ENCODE measurements at places on chromosomes 2 and 18.

GRCh38 chr2:28152585-28153280, 239.9 kb upstream of the FOSL2 start:
- DNase-seq: no peak

- no peak for DNase-seq
These were observed 76.4 kb downstream of the METTL4 start for GRCh38 chr18:2494921-2495320.

DNA sequence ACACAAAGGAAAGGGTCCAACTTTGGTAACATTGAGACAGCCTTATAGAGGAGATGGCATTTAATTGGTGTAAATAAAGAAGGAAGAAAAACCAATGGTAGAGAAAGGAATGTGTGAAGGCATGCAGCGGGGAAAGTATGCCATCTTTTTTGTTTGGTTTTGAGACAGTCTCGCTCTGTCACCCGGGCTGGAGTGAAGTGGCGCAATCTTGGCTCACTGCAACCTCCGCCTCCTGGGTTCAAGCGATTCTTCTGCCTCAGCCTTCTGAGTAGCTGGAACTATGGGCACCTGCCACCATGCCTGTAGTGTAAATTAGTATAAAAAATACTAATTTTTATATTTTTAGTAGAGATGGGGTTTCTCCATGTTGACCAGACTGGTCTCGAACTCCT, 6.4 kb downstream of the RIOK3 start:
- DNase-seq: no peak

GRCh38 chr2:123040506-123040905, 984.6 kb upstream of the CNTNAP5 start:
- DNase-seq: no peak

GRCh38 chr2:190185380-190185779, 122.9 kb upstream of the MSTN start:
- no peak for DNase-seq

DNA sequence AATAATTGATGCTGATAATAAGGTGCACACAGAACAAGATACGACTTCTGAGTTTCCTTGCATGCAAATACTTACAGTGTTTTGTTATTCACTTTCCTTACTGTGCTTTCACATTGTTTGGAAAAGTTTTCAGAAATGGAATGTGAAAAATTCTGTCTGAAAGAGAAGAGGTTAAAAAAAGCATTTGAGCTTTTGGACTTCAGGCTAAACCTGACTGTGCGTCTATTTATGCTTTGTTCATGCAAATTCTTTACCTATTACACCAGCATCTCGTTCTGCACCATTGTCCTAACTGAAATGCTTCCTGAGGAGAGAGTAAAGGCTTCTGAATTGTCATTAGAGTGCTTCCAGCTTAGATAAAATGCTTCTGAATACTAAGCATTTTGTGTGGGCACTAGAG, 61.4 kb downstream of the LHCGR start:
- no peak for DNase-seq

DNA sequence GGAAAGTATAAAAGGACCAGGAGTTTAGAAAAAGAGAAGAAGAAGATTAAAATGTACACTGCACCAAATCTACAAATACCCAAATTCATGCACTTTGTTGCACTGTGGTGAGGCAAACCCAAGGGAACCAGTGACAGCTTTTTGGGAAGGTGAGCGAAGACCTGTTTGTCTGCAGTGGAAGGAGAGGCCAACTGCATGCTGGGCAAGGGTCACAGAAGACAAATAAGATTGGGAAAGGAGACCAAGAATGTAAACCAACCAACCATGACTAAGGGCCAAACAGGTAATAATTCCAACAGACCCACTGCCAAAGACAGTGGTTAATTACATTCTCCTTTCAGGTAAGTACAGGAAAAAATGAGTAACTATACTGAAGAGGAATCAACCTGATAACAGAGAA, 202.8 kb downstream of the STK39 start:
- DNase-seq: no peak

GRCh38 chr2:158359846-158360245, 96.7 kb downstream of the CCDC148 start:
- no peak for DNase-seq

DNA sequence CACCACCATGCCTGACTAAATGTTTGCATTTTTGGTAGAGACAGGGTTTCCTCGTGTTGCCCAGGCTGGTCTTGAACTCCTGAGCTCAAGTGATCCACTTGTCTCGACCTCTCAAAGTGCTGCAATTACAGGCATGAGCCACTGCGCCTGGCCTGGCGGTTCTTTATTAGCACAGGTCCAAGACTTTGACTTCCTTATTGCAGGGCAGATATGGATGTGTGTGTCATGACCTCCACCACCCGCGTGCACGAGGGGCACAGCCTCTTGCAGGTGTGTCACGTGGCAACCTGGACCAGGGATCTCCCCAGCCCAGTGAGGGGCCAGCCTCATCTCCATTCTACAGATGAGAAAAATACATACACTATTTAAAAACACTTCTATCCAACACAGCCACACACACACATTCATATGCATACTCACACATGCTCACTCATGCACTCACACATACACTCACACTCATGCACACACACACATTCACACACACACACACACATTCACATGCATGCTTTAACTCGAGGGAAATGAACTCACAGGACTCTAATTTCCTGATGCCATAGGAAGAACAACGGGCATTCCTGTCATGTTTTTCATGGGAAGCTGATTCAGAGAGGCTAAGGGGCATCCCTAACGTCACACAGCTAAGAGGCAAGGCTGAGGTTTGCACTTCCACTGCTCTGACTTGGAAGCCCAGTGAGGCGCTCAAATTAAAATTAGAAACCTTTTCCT, 38.8 kb downstream of the RRM2 start:
- no peak for DNase-seq

GRCh38 chr2:3113769-3114168, 263.8 kb downstream of the EIPR1 start:
- DNase-seq: no peak

GRCh38 chr2:236848501-236848900, 237.2 kb upstream of the COPS8 start:
- no peak for DNase-seq

DNA sequence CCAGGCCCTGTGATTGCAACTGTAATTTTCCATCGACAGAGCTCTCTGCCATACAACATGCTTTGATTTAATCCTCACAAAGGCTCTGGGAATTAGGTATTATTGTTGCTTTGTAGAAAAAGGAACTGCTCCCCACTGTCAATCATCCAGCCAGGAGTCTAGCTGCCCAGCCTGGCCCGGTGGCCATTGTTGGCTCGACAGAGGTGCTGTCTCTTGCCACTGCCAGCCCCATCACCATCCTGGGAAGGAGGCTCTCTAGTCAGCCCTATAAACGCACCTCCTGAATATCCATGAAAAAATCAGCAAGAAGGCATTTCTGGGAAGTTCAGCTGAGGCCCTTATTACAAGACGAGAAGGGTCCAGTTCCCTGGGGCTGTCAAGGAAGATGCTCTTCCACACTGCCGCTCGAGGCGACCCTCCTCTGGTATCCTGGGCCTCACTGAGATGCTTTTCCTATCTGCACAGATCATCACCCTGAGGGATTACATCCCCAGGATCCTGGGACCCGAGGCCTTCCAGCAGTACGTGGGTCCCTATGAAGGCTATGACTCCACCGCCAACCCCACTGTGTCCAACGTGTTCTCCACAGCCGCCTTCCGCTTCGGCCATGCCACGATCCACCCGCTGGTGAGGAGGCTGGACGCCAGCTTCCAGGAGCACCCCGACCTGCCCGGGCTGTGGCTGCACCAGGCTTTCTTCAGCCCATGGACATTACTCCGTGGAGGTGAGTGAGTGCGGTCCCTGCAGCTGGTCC, 71.0 kb downstream of the TPO start:
- no peak for DNase-seq

GRCh38 chr2:206381881-206382280, 61.5 kb upstream of the ADAM23 start:
- no peak for DNase-seq

GRCh38 chr2:11669454-11670291, at the start of gene NTSR2:
TSS of gene NTSR2 (minus strand) at chr2:11670195. CDS start at chr2:11670129, 66 bp downstream.
- peak; percentile 46 for DNase-seq

- DNase-seq: no peak
These were observed 31.4 kb downstream of the ATOH8 start for GRCh38 chr2:85785027-85785822.

GRCh38 chr18:25726298-25726697, 364.1 kb downstream of the SS18 start:
- peak; percentile 21 for DNase-seq
